ENCODE measurements at places on chromosomes 1 and 21. TPM values are rescaled to one million over a fixed set of nuclear protein-coding genes. Genes with fewer than 3 reads are reported as not detected.
A peak's percentile ranks its signal among the peaks of the same experiment; 100 is the strongest.

Gene FCRL2
- not detected for total RNA-seq

GRCh38 chr1:94048413-94049164 lies 72.4 kb downstream of the ABCA4 start:
- no peak for DNase-seq

Gene OR2L5
- total RNA-seq: not detected

GRCh38 chr21:37460196-37460595 lies 93.6 kb downstream of the DYRK1A start:
- DNase-seq: peak; percentile 54

DNA sequence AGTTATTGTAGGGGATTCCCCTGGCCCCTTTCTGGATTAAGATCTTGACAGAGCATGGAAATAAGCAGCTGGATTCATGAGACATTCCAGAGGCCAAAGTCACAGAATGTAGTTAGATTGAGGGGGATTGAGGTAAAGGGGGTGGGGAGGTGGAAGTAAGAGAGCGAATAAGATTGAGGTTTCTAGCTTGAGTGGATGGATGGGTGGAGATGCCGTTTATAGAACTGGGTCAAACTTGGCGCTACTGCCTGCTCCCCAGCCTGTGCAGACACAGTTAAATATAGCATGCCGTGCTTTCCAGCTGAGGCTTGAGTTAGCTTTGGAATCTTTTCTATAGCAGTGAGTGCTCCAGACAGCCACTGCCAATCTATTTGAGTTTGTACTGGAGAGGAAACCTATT lies 85.7 kb downstream of the DYRK1A start:
- no peak for DNase-seq

- DNase-seq: no peak
Observed at GRCh38 chr21:31484219-31484618, 140.2 kb upstream of the TIAM1 start.

Gene C1orf94
- not detected for total RNA-seq

GRCh38 chr1:241275981-241276380 lies 81.0 kb downstream of the RGS7 start:
- DNase-seq: no peak

GRCh38 chr1:162719678-162720077 lies 70.8 kb upstream of the HSD17B7 start:
- DNase-seq: no peak

DNA sequence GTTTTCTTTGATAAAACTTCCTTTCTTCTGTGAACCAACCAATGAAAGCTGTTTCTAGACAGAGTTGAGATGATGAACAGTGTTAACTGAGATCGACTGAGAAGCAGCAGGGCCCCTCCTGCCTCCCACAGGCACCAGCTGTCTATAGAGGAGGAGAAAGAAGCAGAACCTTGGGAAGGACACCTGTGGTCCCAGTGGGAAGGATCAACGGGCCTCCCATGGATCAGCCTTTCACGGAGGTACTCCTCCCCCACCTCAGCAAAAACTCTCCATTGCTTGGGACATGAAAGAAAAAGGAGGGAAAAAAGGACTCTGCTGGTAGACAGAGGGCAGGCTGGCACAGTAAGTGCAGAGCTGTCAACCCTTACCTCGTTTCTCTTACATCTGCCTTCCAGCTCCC lies 40.5 kb downstream of the PLPPR5 start:
- no peak for DNase-seq

DNA sequence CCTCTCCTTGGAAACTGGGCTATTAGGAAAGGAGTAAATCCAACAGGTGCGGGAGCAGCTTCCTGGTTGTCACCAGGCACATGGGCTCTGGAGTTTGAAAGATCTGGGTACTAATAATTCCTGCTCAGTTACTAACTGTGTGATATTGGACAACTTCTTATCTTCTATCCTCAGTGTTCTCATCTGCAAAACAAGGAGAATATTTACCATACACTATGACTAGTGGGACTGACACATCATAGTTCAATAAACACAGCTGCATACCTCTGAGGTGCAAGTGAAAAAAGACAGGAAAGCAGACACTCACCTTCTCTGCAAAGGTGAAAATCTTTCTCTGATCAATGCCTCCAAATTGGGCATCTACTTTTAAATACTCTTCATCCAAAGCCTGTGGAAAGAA lies 19.7 kb downstream of the YARS1 start:
- no peak for DNase-seq

Gene FCAMR
- not detected for total RNA-seq

Gene OR10Z1
- not detected for total RNA-seq

DNA sequence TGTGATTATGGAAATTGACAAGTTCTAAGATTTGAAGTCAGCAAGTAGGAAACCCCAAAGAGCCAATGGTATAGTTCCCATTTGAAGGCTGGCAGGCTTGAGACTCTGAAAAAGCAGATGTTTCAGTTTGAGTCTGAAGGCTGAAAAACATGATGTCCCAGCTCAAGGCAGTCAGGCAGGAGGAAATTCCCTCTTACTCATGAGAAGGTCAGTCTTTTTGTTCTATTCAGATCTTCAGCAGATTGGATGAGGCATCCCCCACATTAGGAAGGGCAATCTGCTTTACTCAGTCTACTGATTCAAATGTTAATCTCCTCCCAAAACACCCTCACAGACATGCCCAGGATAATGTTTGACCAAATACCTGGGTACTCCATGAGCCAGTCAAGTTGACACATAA lies 372.5 kb upstream of the ST6GALNAC5 start:
- no peak for DNase-seq

DNA sequence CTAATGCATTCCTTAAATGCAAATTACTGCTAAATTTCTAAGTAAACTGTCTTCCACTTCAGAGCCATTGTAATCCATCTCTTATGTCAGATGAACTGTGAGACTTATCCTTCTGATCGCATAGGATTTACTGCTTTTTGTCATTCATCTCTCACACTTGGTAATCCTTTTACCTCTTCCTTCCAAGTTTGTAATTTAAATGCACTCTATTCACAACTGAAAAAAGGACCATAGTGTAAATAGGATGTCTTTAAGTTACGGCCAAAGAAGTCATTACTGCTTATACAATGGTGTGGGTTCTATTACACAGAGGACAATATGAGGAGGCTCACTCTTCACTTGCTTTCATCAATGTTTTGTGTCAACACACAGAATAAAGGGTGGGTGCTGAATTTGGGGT lies 393.3 kb downstream of the PTBP2 start:
- DNase-seq: no peak

GRCh38 chr1:233884461-233885151 lies 19.9 kb upstream of the SLC35F3 start:
- no peak for DNase-seq

DNA sequence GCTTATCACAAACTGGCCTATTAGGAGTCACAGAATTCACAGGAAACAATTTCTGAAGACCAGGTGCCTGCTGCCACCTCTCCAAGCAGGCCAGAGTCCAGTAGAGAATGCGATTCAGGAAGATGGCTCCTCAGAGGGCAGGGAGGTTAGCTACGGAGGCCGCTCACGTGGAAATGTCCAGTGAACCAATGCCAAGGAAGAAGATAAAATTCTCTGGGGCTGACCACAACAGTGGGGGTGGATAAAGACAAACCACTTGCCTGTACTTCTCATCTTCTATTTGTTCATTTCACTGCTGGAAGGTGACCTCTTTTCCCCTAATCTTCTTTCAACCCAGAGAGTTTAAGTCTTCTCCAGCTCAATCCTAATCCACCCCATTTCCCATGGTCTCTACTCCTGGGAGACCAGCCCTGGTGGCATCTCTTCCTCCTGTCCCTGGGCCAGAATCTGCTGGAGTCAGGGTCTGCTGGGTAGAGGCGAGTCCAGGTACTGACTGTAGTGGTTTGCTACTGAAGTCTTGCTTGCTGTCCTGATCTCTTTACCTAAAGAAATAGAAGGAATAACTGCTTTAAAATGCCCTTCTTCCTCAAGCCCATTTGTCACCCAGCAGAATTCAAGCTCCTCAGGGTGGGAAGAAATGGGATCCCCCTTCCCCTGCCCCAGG lies 3.2 kb downstream of the PSRC1 start:
- no peak for DNase-seq

DNA sequence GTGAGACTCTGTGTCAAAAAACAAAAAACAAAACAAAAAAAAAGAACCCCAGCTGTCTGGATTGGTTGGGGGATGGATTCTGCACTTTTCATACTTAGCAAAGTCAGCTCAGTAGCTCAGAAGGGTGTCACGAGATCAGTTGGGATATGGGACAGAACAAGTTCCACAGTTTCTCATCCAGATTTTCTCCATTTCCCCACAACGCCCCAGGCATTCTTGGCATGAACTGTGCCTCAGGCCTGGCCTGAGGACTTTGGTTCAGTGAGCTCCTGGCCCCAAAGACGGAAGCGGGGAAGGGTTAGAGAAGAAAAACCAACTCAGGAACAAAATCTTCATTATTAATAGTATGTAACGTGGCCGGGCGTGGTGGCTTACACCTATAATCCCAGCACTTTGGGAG lies 1.9 kb downstream of the AKR7A2 start:
- DNase-seq: no peak

Gene TMPRSS3
- total RNA-seq: not detected

Gene PLA2G2F
- not detected for total RNA-seq

DNA sequence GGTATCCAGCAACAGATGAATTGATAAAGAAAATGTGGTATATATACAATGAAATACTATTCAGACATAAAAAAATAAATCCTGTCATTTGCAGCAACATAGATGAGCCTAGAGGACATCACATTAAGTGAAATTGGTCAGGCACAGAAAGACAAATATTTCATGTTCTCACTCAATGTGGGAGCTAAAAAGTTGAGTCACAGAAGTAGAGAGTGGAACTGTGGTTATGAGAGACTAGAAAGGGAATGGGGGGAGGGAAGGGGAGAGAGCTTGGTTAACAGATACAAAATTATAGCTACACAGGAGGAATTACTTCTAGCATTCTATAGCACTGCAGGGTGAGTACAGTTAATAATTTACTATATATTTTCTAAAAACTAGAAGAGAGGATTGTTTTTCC lies 37.1 kb upstream of the SERPINC1 start:
- no peak for DNase-seq

Data from endothelial cell (in vitro differentiated cells).